Pancreas (tissue), 10 donors: ENCODE measurements at places on chromosomes 5 and 9. TPM values are rescaled to one million over a fixed set of nuclear protein-coding genes. Genes with fewer than 3 reads are reported as not detected.

IL17B gene
- not detected for total RNA-seq

CTSL gene
- 37.6 TPM for total RNA-seq

AQP3 gene
- total RNA-seq = 18.3 TPM

SLC23A1 gene
- 1.2 TPM for total RNA-seq

TLN1 gene
- total RNA-seq = 76.8 TPM

SLF1 gene
- total RNA-seq = 3.9 TPM
